ENCODE measurements at places on chromosomes 5 and 9. TPM values are rescaled to one million over a fixed set of nuclear protein-coding genes. Genes with fewer than 3 reads are reported as not detected.

Gene PRDM12
- not detected for total RNA-seq

Gene ACOT12
- total RNA-seq, result not detected

Gene SLC23A1
- total RNA-seq, result not detected

Gene PCDHGA5
- 1.7 TPM for total RNA-seq

Gene CARD9
- 1.1 TPM for total RNA-seq

Gene ANP32B
- total RNA-seq, result 17.0 TPM

Gene PCDHB14
- 0.45 TPM for total RNA-seq

Gene ARHGEF37
- total RNA-seq, result 2.6 TPM

DNA sequence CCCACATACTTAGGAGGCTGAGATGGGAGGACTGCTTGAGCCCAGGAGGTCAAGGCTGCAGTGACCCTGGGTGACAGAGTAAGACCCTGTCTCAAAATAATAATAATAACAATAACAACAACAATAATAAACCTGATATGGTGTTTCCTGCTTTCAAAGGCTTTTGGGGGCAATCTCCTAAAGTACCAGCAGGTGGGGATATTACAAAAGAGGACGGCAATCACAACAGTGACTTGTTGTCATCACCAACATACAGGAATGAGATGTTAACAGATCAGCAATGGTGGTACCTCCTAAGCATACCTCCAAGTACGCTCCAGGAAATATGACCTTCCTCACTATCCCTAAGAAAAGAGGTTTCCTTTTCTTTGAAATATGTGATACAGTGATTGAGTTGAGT, 91.1 kb upstream of the RNF180 start:
- DNase-seq, result peak; percentile 46

GRCh38 chr5:156254196-156254595, 72.8 kb upstream of the SGCD start:
- DNase-seq, result no peak

GRCh38 chr9:74281674-74282073, 215.5 kb upstream of the RORB start:
- DNase-seq, result no peak

GRCh38 chr5:180603076-180603594, 11.8 kb upstream of the SCGB3A1 start:
- DNase-seq, result no peak
